Stimulated activated CD8-positive, alpha-beta memory T cell treated with anti-CD3 and anti-CD28 coated beads, Interleukin-4, amount 100 ng/mL, for 1 hour (primary cell): ENCODE measurements at places on chromosomes 12 and 14.

DNA sequence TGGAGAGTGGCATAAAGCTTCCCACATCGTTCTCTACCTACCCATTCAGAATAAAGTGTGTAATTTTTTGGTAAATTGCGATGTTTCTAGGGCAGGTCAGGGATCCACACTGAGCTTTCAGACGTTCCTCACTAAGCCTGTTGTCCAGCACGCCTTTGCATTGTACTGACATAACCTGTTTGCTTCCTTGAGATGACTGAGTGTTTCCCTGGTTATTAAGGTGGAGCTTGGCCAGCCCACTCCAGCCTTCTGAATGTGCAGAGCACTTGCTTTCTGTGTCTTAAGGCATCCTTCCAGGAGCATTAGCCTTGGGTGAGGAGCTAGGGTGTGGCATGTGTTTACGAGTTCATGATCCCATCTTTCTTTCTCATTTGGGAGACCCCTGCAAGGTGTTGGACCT, 96.4 kb downstream of the TMEM260 start:
- no peak for DNase-seq

GRCh38 chr12:51183816-51184215, 10.9 kb upstream of the TFCP2 start:
- DNase-seq: no peak

GRCh38 chr14:34354556-34354955, 107.5 kb downstream of the SPTSSA start:
- no peak for DNase-seq

- DNase-seq: no peak
These were observed 267.3 kb downstream of the AKAP6 start for GRCh38 chr14:32596390-32596789.

- DNase-seq: no peak
These were observed 156.5 kb downstream of the PRKCH start for GRCh38 chr14:61477712-61478462.

DNA sequence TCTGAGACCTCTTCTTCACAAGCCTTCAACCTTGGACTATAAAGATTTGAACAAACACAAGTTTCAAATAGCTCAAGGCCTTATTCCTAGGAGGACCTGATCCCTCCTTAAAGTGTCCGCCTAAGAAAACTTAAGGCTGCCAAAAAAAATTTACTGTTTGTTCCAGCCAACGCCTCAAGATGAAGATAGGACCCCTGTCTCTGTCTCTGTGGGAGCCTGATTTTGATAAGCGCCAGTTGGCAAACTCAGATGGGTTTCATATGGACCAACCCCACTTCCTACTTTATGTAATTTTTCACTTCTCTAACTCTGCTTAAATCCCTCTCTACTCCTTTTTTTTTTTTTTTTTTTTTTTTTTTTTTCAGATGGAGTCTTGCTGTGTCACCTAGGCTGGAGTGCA, 11.0 kb downstream of the FKBP3 start:
- DNase-seq: no peak

DNA sequence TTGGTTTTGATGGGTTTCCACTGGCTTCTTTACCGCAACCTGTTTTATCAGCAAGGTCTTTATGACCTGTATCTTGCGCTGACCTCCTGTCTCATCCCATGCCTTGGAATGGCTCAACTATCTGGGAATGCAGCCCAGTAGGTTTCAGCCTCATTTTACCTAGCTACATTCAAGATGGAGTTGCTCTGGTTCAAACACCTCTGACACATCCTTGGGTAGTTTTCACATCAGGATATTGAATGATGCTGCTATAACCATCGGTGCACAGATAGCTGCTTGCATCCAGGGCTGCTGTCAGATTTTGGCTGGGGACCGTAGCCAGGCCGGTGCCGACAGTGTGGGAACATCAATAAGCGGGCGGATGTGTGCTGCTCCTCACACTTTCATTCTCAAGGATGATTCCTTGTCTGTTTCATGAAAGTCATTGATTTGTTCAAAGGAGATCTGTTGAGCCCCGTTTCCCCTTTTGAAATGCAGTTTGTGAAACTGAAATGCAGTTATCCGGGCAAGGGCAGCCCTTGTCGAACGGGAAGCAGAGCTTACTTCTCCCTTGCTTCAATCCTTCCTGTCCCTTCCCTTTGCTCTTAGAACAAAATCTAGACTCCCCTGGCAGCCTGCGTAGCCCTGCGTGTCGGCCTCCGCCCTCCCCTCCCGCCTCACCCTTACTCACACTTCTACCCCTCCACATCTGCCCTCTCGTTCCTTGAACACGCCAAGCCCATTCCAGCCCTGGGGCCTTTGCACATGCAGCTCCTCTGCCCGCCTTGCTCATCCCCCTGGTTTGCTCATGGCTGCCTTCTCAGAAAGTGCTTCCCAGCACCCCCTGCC, 49.2 kb upstream of the NCOR2 start:
- no peak for DNase-seq

DNA sequence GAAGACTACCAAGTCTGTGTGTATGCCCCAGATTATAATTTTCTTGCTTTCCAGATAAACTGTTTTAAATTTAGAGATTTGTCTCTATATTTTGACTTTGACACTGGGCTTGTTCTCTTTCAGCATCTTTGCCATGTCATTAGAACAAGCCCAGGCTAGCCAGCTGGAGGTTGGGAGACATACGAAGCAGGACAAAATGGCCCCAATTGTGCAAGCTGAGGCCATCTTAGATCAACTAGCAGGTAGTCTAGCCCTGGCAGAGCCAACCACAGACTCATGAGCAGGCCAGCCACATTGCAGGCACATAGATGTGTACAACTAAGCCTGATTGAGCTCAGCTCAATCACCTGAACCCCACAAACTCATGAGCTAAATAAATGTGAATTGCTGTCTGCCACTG, 321.4 kb downstream of the ATP23 start:
- DNase-seq: no peak

- DNase-seq: no peak
These were observed 24.0 kb downstream of the LRIG3 start for GRCh38 chr12:58896278-58896677.

GRCh38 chr12:130956456-130957303, 3.0 kb downstream of the ADGRD1 start:
- no peak for DNase-seq

- DNase-seq: no peak
These were observed 151.8 kb upstream of the FKBP4 start for GRCh38 chr12:2642896-2643425.

DNA sequence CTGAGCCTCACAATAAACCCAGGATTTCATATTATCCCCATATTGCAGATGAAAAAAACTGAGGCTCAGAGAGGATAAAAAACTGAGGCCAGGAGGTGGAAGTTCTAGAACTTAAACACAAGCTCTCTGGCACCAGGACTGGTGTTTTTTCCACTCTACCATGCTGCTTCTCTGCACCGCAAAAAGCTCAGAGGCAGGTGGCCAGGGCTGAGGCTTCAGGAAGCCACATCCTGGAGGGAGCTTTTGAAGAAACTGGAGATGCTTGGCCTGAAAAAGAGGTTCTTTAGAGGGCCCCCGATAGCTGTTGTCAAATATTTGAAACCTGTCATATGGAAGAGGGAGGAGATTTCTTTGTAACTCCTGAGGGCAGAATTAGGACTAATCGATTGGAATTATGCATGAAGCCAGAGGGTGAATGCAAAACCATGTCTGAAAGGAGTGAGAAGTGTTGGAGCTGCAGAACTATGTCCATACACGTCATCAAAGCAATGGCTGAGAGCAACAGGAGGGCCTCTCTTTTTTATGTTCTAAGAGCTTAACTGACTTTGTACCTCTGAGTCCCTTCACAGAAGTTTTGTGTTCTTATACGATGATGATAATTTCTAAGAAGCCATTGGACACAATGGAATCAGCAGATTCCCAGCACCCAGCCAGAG, 448.6 kb downstream of the FUT8 start:
- DNase-seq: no peak

DNA sequence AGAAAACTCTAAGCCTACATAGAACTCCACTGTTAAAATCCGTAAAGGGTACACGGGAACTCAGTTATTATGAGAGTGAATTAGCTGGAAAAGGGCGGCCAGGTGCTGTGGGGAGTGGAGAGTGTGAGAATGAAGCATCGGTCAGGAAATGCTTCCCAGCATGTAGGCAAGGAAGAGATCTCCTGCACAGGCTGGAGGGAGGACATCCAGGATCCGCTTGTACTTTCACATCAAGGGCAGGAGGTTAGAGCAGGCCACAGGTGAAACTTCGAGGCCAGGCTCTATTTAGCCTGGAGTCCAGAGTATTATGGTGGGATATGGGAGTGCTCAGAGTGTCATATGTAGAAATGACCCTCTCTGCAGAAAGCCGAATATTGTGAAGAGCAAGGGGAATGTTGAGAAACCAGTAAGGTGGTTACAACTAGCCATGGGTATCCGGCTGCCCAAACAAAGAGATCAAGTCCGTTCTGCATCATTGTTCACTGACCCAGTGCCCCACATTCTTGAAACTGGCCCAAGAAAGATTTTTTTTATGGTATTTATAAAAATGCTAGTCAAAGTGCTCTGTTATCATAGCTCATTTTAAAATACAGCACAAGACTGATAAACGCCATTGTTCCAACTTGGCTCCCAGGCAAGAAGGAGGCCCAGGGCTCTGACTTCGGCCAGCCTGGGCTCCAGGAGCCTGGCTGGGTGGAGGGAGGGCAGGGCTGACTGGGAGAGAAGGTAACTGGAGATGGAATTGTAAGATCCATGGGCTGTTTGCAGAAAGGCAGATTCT, 79.4 kb upstream of the HIF1A start:
- DNase-seq: no peak

GRCh38 chr12:67892259-67893021, 96.8 kb upstream of the IFNG-AS1 start:
- DNase-seq: no peak

DNA sequence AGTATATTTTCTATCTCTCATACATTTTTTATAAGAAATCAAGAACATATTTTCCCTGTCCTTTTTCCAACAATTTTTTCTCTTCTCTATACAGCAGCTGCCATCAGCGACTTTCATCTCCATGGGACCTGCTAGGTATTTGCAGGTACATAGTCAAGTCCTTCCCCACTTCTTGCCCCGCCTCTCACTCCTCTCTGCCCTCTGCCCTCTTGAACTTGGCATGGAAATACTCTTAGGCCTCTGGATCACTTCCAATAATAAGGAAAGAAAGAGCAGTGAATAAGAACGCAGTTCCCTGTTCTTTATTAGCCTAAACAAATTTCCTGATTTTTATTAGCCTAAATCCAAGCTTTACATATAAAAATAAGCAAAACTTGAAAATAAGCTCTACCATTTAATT, 353.1 kb downstream of the SEC23A start:
- no peak for DNase-seq

DNA sequence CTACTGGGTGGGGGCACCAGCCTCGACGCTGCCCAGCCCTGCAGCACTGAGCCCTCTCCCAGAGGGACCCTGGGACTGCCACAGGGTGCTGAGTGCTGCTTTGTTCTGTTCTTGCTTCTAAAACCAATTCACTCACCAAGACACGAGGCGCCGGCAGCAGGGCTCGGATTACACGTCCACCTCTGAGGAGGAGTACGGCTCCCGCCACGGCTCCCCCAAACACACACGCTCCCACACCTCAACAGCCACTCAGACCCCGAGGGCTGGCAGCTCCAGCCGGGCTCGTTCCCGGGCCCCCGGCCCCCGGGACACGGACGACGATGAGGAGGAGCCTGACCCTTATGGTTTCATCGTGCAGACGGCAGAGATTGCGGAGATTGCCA, 24.3 kb downstream of the CEP170B start:
- DNase-seq: no peak

DNA sequence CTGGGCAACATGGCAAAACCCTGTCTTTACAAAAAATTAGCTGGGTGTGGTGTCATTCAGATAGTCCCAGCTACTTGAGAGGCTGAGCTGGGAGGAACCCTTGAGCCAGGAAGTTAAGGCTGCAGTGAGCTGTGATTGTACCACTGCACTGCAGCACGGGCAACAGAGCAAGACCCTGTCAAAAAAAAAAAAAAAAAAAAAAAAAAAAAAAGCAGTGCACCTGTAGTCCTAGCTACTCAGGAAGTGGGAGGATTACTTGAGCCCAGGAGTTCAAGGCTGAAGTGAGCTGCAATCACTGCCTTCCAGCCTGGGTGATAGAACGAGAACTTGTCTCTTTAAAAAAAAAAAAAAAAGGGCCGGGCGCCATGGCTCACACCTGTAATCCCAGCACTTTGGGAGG, 5.6 kb downstream of the REM2 start:
- no peak for DNase-seq

- no peak for DNase-seq
These were observed 2.2 kb downstream of the FIGNL2 start for GRCh38 chr12:51846271-51846691.
